Tongue (tissue), 3 donors: ENCODE measurements at places on chromosomes 16 and 17.
A peak's percentile ranks its signal among the peaks of the same experiment; 100 is the strongest.

DNA sequence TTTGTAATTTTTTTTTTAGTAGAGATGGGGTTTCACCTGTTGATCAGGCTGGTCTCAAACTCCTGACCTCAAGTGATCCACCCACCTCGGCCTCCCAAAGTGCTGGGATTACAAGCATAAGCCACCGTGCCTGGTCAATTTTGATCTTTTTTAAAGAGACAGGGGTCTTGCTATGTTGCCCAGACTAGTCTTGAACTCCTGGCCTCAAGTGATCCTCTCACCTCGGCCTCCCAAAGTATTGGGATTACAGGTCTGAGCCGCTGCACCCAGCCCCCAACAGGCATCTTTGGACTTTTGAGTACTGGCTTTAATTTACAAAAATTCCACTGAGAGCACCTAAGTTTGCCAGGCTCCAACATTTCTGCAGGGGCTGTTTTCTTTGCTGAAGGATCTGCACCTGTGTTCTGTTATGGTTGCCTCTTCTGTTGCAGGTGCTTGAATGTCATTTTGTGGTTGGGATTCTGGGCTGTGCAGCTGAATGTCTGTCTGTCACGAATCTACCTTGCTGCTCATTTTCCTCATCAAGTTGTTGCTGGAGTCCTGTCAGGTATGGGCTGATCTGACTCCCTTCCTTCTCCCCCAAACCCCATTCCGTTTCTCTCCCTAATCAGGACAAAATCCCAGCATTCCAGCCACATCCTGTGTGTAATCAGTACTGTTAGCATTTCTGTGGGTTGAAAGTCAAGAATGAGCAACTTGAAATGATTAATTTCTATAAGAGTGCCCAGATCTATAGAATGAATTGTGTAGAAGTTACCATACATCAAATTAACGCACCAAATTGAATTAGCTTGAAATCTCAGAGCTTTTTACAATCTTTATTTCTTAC, 8.5 kb downstream of the G6PC1 start:
- DNase-seq, result no peak

DNA sequence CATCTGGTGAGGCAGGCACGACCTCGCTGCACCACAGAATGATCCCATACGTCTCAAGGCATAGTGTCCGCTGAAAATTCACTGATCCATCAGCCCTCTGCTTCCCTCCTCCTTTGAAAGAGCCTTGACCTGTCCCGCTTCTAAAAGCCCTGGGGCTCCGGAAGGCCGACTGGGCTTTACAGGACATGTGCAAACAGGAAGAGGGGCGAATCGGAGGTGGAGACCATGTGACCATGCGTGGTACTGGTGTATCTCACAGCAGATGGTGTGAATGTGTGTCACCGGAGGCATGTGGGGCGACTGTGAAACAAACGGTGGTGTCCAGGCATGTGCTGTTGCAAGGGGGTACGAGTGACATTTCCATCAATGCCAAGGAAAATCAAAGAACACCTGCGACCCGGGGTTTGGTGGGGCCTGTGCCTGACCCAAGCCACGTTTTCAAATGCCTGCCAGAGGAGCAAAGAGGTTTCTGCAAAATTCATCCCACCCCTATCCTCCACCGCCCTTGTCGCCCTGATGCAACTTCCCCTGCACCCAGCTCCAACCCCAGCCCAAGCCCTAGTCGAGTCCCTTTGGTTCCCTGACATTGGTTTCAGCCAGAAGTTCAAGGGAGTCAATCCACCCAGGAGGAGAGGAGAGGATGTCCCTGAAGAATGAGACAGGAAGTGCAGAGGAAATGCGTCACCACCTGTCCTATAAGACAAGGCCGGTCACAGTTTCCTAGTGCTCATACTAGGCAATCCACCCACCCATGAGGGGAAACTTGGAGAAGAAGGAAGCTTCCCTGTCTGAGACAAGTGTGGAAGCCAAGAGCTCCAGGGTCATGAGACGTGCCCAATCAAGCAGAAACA, 5.9 kb upstream of the KCNJ18 start:
- no peak for DNase-seq

GRCh38 chr17:41777574-41778188, 8.8 kb downstream of the JUP start:
- DNase-seq, result peak; percentile 94

DNA sequence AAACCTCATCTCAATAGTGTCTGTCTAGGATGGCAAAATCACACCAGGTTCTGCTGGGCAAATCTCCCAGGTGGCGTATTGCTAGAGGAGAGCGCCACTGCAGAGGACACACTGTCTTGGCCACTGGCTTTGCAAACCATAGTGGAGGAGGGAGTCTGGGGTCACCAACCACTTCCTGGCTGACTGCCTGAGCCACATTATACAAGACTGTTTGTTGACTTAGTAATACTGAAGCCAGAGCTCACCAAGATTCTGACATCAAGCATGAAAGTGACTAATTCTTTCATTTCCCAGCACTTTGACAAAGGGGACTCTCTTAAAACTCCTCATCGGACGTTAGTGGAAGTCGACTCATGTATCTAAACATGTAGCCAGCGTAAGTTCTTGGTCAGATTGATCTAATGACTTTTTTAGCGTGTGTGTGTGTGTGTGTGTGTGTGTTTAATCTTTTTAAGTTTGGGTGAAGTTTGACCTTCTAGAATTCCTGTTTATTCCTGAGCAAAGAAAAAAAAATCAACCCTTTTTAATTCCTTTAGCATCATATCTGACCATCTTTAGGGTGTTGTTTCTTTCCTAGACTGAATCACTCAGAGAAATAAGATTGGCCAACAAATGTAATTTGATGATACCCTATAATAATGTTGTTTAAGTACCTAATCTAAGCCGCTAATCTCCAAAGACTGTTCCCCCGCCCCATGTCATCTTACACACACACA, 13.7 kb downstream of the PITPNC1 start:
- DNase-seq, result peak; percentile 41
